AG20443 (cell line): ENCODE measurements at places on chromosomes 13 and 19.
A peak's percentile ranks its signal among the peaks of the same experiment; 100 is the strongest.

DNA sequence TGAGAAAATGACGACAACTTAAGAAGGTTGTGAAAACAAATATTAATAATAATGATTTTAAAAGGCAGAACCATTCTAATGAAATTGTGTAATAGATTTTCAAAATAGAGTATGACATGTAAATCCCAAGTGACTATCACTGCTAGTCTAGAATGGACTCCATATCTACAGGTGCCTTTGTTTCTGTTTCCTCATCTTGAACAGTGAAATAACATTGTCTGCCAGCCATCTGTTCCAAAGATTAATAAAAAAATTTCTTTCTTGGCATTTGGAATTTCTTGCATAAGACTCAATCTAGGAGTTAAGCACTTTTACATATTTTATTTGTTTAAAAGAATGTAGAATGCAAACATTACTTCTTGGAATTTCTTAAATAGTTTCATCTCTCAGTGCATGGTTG is 520.1 kb upstream of the ARGLU1 start:
- DNase-seq: no peak

DNA sequence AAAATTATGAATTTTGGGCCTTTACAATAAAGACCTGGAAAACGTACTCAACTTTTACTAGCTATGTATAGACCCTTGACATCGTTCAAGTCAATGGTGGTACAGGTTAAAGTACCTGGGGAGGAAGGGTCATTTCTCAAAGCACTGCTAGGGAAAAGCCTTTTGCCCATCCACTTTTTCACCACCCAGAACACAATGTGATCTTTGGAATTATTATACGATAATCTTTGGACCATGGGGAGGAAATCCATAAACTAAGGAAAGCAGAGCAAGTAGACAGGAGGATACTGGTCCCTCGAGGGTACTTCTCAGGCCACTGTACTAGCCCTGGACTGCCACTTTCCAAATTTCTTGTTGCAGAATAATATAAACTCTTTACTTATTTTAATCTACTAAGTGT is 39.5 kb downstream of the UBL3 start:
- no peak for DNase-seq

- DNase-seq: no peak
Observed at GRCh38 chr19:20080656-20081055, 2.9 kb downstream of the ZNF90 start.

GRCh38 chr13:90793261-90793820 is 554.1 kb upstream of the MIR17HG start:
- peak; percentile 38 for DNase-seq

GRCh38 chr19:58088521-58089052 is 9.4 kb downstream of the ZSCAN18 start:
- DNase-seq: no peak

- DNase-seq: no peak
Observed at GRCh38 chr13:112991609-112992008, 22.6 kb downstream of the MCF2L start.

DNA sequence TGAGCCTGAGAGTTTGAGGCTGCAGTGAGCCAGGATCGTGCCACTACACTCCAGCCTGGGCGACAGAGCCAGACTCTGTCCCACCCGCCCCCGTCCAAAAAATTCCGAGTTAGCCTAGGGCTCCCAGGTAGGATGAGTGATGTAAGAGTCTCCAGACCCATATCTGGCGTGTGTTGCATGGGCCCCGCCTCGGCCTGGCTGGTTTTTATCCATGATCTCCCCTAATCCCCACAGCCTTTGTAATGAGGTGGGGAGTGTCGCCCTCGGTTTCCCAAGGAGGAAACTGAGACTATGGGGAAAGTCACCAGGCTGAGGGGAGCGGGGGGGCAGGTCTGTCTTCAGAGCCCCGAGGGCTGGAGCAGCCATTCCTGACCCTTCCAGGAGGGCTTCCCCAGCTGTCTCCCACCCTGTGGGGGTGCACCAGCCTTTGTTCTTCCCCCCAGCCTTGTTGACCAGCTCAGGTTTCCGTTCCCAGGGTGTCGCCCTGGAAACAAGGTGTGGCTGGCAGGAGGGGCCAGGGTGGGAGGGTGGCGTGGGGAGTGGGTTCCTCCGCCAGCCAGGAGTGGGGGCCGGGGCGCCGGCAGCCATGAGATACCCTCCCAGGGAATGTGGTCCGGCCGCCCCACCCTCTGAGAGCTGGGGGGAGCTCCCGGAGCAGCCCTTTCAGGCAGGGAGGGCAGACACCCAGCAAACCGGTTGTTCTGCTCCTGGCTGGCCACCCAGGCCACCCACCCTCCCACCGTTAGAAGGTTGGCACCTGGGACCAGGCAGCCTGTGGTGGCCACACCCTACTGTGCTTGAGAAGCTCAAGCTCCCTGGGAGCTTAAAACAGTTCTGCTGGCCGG is 11.5 kb downstream of the MYH14 start:
- DNase-seq: no peak

- no peak for DNase-seq
Observed at GRCh38 chr19:48826606-48827020, 9.7 kb downstream of the HSD17B14 start.

- peak; percentile 99 for DNase-seq
Observed at GRCh38 chr13:50124536-50125303, 109.5 kb downstream of the KCNRG start.

DNA sequence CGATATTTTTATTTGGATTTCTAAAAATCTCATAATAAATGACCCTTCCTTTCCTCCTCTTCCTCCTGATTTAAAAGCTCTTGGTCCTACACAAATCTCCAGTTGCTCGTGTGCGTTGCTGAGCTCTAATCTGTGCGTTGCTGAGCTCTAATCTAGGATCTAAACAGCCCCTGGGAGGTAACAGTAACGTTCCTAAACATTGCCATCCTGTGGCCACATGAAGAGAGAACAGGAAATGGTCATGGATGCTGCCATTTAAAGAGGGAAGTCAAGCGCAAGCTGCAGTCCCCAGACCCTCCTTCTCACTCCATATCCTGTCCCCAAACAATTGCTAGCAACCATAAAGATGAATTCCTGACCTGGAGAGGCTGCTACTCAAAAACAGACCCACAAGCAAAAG is 170.8 kb downstream of the NUFIP1 start:
- DNase-seq: no peak

GRCh38 chr13:105920370-105920769 is 615.1 kb downstream of the EFNB2 start:
- DNase-seq: peak; percentile 14

DNA sequence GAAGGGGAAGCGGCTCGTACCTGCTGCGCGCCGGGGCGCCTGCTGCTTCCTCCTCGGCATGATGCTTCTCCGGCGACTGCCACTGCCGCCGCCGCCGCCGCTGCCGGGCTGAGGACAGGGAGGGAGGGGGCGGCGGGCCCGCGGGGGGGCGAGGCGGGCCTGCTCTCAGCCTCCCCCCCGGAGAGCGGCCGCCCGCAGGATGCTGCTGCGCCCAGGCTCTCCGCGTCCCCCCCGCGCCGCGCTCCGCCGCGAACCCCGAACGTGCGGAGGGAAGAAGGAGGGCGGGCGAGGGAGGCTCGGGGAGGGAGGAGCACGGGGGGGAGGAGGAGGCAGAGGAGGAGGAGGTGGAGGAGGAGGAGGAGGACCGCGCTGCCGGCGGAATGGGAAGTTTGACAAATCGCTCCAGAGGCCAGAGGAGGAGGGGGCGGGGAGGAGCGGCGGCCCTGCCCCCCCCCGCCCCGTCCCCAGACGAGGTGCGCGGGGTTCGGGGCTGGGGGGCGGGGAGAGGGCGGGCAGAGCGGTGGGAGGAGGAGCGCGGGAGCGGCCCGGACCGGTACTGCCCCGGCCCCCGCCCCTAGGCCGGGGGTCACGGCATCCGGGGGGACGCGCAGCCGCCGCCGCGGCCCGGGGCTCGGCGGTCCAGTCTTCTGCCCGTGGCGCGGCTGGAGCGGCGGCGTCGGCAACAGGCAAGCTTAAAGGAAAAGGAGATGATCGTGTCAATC is at the start of gene TSHZ3:
TSS of gene TSHZ3 (minus strand) at position 277 of the 722 bp plus-strand sequence. CDS start at position 60, 217 bp downstream.
- DNase-seq: peak; percentile 85

DNA sequence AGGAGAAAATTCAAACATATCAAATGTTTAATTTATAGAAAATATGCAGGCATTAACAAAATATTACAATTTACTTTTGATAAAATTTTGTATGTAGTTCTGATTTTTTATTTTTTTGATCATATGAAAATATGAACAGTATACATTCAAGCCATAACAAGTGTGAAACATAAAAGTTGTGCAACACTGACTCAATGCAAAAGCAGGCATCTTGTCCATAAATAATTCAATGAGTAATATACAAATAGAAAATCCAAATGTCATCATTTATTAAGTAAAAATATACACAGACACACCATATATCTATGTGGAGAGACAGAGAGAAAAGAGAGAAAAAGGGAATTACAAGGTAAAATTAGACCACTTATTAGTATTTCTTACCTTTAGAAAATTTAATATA is 1183.9 kb downstream of the SLITRK1 start:
- no peak for DNase-seq

DNA sequence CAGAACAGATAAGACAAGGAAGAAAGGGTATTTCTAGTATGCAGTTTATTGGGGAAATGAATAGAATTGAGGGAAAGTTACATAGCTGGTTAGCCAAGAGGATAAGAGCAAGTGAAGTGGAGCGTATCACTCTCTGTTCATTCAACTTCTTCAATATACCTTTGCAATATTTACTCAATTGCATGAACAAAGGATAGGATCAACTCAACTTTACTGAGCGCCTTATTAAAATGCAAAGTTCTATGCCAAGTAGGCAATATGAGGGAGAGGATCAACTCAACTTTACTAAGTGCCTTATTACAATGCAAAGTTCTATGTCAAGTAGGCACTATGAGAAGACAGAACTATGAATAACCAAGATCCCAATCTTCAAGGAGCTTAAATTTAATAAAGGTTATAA is 43.9 kb downstream of the ZC3H13 start:
- DNase-seq: no peak

DNA sequence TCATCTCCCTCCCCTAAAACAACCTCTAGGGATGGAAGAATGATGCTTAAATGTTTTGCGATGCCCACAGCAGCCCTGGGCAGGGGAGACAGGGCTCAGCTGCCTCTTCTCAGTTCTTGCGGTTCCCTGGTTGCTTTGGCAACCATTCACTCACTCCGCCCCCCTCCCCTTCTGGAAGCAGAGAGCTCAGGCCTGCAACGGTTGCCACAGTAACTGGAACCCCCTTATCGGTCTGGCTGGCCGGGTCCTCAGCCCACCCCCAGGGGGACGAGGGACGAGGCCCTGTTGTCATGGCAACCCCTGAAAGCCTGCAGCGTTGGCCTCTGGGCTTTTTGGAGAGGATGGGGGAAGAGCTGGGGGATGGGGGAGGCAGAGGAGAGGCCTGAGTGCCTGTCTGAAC is 19.5 kb downstream of the NOVA2 start:
- DNase-seq: no peak

- no peak for DNase-seq
Observed at GRCh38 chr19:30325676-30326392, 46.4 kb upstream of the ZNF536 start.

DNA sequence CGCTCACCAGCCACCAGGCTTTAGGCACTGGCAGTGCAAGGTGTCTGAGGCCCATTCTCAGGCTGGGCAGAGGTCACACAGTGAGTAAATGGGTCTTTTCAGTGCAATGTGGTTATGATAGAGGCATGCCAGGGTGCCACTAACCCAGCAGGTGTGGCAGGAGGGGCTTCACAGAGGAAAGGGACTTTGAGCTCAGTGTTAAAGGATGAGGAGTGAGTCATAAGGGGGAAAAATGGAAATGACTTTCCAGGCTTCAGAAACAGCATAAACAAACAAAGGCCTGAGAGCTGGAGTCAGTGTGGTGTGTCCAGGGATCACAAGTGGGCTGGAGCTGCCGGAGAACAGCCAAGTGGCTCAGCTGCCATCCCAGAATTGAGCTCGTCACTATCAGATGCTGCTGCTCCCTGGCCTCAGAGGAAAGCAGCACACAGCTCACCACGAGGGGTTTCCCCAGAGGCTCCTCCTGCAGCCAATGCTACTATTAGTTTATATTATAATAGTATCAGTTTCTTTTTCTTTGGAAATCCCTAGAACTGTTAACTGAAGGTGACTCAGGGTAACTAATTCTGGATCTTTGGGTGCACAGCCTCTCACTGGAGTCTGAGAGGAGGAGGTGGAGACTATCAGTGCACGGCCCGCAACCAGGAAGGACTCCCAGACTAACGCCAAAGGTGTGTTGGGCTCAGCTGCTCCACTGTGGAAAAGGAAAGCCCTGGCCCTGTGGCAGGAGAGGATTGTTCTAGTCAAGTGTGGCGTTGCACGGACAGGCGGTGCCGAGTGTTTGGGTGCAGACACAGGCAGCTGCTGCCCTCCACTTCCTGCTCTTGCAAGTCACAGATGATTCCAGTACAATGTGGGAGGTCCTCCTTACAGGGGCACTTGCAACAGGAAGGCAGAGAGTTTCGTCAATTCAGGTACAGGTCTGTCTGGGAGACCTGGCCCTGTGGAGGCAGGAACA is 39.5 kb downstream of the DHRS12 start:
- peak; percentile 76 for DNase-seq

DNA sequence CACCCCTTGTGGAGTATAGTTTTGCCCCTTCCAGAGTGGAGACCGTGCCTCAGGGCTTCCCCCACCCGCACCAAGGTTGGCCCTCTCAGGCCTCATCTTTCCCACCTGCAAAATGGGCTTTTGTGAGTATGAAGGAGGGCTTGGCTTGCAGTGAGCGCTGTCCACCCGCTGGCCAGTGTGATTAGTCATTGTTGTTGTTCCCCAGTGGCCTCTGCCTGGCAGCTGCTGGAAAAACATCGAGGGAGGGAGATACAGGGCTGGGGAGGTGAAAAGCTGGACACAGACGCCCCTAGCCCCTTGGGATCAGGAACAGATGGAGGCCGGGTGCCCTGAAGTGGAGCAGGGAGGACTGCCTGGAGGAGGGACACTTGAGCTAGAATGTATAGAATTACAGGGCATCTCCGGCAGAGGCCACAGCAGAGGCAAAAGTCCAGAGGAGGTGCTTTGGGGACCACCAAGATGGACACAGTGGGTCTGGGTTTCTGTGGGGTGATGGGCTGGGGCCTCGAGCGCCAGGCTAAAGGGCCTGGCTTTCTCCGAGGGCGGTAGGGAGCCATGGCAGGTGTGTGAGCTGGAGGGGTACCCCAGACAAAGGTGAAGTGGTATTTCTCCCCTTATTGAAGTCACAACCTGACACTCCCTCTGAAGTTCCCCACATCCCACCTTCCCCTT is 3.9 kb upstream of the IL12RB1 start:
- DNase-seq: peak; percentile 42

DNA sequence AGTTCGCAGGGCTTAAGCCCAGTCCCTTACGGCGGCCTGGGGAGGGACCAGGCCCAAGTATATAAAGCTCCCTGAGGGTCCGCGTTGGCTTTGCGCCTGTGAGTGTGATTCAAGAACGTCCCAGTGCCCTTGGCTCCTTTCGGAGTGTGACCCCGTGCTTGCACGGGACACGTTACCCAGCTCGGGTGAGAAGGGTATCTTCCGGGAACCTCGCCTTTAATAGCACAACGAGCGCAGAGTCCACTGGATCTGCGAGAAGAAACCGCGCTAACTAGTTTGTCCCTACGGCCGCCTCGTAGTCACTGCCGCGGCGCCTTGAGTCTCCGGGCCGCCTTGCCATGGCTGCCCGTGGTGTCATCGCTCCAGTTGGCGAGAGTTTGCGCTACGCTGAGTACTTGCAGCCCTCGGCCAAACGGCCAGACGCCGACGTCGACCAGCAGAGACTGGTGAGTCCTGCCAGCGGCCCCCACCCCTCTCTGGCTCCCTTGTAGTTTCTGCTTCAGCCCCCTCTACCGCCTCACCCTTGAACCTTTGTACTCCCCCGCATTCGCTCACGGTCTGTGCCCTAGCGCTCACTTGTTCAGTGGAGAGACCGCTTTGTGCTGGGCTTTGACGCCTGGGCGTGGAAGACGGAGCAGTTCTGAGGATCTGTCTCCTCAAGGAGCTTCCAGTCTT is at the start of gene DNAJC15:
TSS of gene DNAJC15 (plus strand) at position 298 of the 675 bp plus-strand sequence. CDS start at position 339, 41 bp downstream.
- peak; percentile 92 for DNase-seq
